Vagina (tissue), 2 donors: ENCODE measurements at places on chromosomes 13 and 19.

GRCh38 chr19:10861103-10861651 lies 10.2 kb upstream of the CARM1 start:
- DNase-seq = no peak

DNA sequence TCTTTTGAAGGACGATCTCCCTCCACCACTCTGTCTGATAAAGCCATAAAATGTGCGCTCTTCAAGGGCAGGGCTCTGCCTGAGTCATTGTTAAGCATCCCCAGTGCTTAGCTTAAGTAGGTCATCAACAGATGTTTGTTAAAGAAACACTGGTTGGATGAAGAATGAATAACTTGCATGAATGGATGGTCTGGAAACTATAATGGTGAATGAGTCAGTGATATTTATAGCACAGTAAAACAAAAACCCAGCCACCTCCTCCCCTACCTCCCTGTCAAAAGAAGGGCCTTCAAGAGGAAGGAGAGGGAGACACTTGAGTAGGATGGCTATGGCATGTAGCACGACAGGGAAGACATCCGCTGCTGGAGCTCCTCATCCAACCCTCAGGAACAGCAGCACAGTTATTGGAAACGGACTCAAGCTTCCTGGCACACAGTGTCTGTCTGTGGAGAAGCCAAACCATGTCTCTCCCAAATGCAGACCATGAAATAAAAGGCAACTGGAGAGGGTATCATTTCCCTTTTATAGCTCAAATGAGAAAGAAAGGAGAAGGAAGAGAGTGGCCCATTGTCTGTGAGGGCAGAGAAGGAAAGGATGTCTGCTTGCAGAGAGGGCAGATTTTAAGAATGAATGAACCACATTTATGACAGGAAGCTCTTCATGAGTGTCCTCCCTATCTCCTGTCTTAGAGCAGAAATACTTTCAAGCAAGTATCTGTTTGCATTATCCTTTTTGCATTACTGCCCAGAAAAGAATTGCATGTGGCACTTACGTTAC lies 183.5 kb upstream of the UBL3 start:
- no peak for DNase-seq

- no peak for DNase-seq
These were observed 8.2 kb upstream of the UPK1A start for GRCh38 chr19:35657904-35658700.

DNA sequence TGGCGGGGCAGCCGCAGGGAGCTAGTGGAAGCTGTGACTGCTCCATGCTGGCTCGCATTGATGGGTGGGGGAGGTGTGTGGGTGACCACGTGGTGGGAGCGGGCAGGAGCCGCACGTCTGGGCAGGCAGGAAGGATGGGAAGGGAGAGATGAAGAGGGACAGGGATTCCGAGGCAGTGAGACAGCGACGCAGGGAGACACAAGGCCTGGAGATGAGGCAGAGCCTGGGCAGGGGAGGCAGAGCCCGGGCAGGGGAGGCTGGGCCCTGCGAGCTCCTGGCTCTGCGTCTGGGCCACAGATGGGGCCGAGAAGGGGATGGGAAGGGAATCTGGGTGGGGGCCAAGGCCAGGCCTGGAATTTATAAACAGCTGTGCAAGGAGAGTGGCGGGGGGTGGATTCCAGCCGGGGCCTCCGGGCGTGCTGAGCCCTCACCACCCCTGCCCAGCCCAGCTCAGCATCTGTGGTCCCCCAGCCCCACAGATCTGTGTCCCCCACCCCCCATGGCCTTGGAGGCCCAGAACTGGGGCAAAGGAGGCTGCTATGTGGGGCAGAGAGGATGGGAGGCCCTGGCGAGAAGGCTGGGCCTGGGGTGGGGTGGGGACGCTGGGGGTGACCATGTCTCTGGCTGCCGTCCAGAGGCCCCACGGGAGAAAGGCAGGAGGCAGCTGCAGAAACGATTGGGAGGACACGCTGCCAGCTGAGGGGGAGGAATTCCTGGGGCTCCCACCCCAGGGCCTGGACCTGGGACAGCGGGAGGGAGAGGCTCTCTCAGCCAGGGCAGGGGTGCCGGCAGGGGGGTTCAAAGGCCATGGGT lies 6.0 kb downstream of the EHD2 start:
- DNase-seq = peak; percentile 98

- DNase-seq = no peak
These were observed 21.2 kb downstream of the SAFB start for GRCh38 chr19:5644037-5644436.

DNA sequence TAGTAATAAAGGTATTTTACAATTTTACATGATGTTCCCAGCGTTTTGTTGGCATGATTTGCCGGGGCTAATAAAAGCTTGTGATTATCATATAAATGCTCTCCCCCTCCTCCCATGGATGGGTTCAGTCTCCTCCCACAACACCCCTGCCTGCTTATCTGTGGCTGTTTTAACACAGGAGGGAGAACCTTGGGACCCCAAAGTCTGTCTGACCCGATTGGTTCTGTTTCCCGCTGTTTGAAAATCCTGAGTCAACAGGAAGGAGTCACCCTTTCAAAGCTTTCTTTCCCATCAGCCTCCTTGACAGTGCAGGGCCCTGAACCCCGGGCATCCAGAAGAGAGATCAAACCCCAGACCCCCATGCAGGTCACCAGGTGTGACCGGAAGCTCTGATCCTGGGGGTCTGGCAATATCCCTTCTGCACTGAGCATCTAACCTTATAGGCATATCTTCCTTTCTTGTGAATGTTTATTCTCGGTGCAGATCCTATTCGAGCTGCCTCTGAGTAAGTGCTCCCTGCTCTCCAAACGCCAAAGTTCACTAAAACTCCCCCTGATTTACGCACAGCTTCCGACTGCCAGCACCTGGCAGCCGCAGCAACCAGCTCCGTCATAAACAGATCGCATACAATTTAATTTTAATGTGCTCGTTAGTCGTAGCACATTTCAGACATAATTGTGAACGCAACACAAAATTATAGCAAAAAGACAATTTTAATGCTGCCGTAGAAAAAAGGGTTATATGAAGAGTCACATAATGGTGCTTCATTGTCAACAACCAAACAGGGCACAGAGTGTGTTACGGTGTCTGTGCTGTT lies 74.8 kb downstream of the TSHZ3 start:
- DNase-seq = no peak

DNA sequence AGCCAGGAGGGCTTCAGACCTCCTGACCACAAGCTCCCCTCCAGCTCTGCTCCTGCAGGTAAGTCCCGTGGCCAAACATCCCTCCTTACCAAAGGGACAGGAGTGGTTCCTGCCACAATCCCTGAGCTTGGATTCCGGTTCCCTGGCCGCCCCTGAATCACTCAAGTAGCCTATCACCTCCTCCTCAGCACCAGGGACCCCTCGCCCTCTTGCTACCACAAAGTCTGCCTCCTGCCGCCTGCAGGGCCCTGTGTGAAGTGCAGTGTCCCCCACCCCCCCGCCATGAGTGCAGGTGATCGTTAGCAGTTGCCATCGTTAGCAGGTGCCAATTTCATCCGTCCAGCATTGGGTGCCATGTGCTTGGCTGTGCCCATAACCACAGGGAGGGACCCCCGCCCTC lies 40.8 kb upstream of the RANBP3 start:
- DNase-seq = no peak

- no peak for DNase-seq
These were observed 27.4 kb downstream of the LRCH1 start for GRCh38 chr13:46580362-46580839.

DNA sequence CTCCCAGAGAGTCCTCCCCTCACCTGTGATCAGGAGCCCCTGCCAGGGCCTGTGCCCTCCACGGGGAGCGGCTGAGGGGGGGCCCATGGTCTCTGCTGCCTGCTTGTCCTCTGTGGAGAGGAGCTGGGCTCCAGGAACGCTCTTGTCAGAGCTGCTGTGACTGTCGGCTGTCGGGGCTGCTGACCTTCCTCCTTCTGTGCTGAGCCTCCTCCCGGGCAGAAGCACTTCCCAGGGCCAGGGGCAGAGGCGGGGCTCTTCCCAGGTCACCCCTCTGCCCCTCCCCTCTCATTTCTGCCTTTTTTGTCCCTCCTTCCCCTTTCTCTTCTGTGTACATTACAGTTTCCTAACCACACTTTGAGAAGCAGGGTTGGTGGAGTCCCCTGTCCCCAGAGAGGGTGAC lies at the start of gene CEACAM4:
CEACAM4 (minus strand) TSS at position 198 of the 400 bp plus-strand sequence; CDS start at position 87, 111 bp downstream.
- peak; percentile 47 for DNase-seq

- DNase-seq = peak; percentile 82
These were observed 2.3 kb downstream of the TRAPPC6A start for GRCh38 chr19:45175515-45176345.

DNA sequence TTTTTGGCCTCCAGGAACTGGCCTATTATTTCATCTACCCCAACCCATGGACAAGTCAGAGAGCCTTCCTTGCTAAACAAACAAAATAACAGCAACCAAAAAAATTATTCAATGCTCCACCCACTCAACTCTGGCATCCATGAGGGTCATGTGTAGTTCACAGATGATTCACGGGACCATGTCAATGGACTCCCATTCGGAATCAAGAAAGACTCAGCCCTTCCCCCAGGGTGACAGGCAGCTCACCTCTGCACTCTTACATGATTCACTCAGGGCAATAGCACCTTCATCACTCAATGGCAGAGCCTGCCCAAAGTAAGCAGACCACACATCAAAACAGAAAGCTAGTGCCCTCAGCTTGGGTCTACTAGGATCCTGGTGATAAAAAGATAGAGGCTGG lies 14.3 kb upstream of the SCEL start:
- DNase-seq = no peak

DNA sequence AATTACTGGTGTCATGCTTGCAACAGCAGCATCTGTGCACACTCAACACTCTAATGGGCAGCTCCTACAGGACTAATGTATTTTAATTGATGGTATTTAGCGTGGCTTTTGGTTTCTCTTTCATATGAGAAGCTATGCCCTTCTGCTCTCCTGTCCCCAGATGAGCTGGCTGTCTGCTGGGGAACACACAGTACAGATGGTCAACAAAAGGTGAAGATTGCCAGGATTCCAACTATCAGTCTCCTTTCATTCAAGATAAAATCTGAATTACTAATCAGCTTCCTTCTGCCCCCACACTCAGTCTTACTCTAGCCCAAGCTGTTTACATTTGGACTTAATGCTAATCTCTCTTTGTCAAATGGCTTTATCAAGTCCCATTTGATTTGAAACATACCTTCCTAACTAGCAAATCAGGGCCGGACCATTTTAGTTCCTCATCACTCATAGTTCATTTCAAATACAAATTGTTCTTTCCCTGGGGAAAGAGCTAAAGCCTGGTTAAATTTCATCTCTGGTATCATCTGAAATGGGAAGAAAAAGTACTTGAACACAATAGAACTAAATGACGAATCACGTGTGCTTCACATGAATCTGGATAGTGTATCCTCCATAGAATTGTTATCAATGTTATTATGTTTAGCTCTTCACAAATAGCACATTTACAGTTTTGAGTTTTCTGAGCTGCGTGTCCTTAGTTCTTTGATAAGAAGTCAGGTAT lies 988.0 kb downstream of the PCDH17 start:
- no peak for DNase-seq
